Activated T-helper 17 cell treated with anti-CD3 and anti-CD28 coated beads, Interleukin-2, amount 50 U/mL, for 72 hours (primary cell): ENCODE measurements at places on chromosomes 4 and X. TPM values are rescaled to one million over a fixed set of nuclear protein-coding genes. Genes with fewer than 3 reads are reported as not detected.

ZNF711 gene
- 0.32 TPM for total RNA-seq

BEND2 gene
- not detected for total RNA-seq

TREX2 gene
- total RNA-seq: 2.5 TPM

COX18 gene
- total RNA-seq: 28.3 TPM

- ATAC-seq: no peak
Observed at GRCh38 chrX:123740006-123740405, 7.2 kb upstream of the THOC2 start.

DNA sequence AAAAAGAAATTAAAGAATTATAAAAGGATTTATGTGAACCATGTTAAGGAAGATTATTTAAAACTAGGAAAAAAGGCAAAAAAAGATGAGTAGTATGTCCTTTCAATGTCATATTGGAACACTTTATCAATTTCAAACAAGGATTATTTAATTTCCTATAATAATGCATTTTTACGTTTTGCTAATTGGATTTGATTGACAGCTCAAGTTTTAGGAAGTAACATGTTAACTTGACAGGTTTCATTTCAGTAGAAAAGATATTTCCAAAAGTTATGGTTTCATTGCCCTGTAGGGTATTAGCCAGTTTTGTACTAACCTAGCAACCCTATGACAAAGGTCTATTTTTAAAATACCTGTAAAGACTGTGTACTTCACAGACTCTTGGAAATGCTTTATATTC, 379.6 kb upstream of the ZFP42 start:
- no peak for ATAC-seq
